Left lobe of liver (tissue), 2 donors: ENCODE measurements at places on chromosomes 1 and 21.

- no peak for DNase-seq
Observed at GRCh38 chr1:20102875-20103274, 16.5 kb downstream of the PLA2G2D start.

GRCh38 chr1:179298952-179299351, 5.4 kb downstream of the SOAT1 start:
- DNase-seq = no peak

- no peak for DNase-seq
Observed at GRCh38 chr1:67571901-67572593, 113.0 kb upstream of the GADD45A start.

DNA sequence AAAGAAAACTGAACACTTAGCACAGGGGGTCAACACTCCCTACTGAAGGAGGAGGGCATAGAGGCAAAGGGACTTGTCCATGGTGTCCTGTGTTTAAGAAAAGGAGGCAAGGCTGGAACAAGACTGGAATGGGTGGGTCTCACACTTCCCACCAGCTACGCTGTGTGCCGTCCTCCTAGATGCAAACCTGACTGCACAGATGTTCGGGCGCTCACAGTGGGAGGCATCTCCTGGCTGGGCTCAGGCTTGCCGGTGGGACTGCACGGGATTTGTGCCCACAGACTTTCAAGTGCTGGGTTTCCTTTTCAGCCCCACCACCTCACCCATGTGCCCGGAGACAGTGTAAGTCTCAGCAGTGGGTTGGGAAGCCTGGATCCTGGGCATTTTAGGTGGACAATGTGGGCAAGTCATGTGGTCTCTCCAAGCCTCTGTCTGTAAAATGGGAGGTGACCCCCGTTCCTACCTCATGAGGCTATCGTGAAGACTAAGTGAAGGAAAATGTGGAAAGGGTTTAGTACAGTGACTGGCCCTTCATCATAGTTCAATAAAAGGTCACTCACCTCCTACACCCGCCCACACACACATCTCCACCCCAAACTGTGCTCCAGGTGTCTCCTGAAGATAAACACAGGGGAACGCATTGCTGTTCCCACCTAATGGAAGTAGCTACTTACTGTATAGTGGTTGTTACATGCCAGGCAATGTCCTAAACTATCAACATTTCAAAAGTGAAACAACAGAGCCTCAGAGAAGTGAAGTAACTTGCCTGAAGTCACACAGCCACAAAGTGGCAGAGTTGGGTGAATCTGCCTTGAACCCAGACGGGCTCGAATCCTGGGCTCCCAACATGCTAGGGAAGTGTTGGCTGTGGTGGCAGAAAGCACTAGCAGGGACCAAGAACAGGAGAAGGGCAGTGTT, 36.0 kb downstream of the ATP1A1 start:
- DNase-seq = no peak

DNA sequence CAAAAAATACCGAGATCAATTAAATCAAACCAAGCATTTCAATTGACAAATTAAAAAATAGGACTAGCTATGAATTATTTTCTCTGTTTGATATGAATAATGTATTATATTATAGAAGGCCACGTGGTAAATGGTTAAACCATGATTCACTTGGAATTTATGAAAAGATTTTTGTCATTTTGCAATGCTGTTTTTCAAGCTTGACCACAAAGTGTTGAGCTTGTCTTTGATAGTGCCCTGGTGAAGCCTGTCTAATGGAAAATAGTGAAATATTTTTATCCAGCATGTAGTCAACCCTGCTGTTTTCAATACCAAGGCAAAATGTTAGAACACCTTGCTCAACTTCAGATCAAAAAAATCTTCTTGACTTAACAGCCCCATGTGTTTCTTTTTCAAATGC, 288.0 kb upstream of the PRMT6 start:
- DNase-seq = no peak

DNA sequence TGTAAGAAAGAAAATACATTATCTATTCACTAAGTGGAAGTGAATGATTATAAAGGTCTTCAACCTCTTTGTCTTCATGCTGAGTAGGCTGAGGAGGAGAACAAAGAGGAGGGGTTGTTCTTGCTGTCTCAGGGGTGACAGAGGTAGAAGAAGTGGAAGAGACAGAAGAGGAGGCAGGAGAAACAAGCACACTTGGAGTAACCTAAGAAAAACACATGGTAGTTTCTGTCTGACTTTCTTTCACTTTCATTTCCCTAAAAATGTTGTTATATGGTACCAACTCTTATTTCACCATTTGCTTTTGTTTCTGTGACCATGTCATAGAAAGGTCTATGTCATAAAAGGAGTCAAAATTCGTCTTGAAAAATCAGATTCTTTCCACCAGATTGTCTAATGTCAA, 696.6 kb upstream of the BRINP3 start:
- no peak for DNase-seq

GRCh38 chr1:234645964-234646363, 36.0 kb upstream of the IRF2BP2 start:
- DNase-seq = no peak

DNA sequence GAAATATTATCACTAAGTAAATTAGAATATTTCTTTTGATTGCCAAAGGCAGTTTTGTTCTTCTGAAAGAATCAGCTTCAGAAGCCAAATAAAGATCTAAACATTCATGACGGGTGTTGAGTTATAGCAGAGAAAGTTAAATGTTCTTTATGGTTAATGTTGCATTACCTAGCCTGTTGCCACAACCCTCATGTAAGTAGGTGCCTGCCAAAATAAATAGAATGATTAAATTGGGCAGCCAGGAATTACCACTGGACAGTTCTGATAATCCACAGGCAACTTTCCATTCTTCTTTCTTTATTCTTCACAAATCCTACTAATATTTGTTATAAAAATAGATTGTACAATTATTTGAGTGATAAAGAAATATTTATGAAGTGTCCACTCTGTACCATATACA, 217.9 kb upstream of the NRIP1 start:
- DNase-seq = no peak

GRCh38 chr1:241600496-241600901, 39.7 kb downstream of the CHML start:
- no peak for DNase-seq

DNA sequence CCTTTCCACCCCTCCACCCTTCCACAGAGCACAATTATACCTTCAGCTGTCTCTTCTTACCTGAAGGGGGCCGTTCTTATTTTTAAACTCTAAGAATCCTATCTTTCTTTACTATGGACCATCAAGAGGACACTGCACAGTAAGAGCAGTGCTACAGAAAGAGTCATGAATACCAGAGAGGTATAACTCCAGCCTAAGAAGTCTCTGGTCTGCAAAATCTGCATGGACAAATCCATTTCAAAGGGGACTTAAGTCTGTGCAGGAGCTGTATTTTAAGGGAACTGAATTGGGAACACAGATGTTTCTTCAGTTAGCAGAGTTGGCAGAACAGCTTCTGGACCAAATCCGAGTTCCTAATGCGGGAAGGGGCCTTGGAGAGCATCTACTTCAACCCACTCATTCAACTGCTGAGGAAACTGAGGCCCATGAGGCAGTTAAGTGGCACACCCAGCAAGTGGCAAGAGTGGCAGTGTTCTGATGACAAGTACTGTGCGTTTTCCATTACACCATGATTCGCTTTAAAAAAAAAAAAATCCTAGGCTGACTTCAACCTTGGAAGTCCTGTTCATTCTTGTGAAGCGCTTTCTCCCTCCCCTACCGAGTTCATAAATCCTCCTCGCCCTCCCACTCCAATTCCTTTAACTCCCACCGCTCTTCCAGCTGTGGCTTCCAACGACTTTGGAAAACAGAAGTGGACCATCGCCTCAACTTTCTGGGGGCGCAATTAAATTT, 1.8 kb downstream of the PLPP3 start:
- DNase-seq = no peak

DNA sequence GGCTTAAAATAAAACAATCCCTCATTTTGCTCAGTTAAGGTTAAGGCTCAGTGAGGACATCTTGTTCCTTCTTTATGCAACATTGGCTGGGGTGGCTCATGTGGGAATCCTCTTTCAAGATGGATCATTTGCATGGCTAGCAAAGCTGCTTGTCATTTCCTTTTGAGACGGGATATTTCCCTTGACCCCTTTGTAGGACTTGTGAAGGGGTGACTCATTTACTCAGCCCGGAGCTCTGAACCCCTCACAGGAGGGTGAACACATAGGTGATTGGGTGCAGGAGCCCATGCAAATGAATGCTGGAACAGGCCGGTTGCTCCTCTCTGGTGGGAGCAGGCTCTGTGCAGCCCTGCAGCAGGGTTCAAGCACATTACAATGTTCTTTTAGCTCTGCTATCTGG, 15.8 kb upstream of the C8A start:
- DNase-seq = no peak

- no peak for DNase-seq
Observed at GRCh38 chr1:48560116-48560515, 88.1 kb upstream of the SPATA6 start.

DNA sequence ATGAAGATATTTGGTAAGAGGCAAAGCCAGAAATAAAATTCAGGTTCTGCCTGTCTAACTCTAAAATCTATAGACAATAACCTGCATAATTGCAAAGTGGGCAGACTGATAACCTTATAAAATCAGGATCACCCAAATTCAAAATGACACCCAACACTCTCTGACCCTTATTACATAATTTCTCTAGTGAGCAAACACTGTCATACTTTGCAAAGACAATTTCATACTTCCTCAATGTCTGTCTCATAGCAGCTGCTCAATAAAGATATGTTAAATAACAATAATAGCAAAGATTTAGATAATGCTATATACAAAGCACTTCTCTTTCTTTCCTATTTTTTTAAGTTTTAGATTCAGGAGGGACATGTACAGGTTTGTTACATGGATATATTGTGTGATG, 118.5 kb downstream of the UCHL5 start:
- no peak for DNase-seq

GRCh38 chr1:4701276-4701675, 46.9 kb downstream of the AJAP1 start:
- DNase-seq = no peak

DNA sequence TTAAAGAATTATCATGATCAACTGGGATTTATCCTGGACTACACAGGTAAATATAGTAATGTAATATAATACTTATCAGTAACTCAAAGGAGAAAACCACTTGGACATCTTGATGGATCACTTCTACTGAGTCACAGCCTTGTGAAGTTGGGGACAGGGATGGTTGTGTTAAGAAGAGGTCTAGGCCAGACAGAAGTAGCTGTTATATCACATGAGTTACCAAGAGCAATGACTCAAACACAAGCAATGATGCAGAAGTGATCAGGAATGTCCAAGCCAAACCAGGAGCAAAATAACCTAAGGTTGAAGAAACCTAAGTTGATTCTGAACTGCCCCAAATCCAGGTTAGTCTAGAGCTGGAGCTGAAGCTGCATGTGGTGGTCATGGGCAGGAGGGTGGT, 424.5 kb upstream of the DAB1 start:
- no peak for DNase-seq

- DNase-seq = no peak
Observed at GRCh38 chr1:10236405-10237156, 26.2 kb downstream of the KIF1B start.

GRCh38 chr1:194378517-194378916, 1192.1 kb upstream of the B3GALT2 start:
- no peak for DNase-seq

- DNase-seq = no peak
Observed at GRCh38 chr1:115545096-115545720, 96.6 kb upstream of the VANGL1 start.

GRCh38 chr1:20560966-20561365, 8.6 kb downstream of the FAM43B start:
- no peak for DNase-seq

DNA sequence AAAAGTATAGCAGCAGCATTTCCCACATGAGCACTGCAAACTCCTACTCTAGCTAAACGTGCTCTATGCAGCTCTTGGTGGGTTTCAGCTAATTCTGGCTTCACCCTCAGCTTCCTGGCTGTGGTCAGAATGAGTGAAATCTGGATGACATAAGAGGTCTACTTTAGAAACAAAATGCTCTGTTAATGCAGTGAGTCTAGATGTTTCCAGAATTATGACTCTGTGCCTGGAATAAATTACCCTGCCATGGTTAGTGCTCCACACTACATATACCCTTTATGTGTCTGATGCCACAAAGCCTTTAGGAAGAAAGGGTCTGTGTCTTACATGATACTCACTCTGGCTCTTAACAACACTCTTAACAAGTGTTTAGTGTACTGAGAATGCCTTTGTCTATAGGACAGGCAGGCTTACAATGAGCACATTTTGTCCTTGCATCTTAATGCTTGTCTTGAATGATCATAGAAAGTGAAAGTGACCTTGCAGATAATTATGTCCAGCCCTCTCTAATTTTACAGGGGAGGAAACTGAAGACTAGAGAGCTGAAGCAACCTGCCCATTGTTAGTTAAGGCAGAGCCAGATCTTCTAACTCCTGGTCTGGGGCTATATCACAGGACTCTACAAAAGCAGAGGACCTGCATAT, 9.2 kb downstream of the S100A10 start:
- DNase-seq = no peak

- DNase-seq = no peak
Observed at GRCh38 chr1:115296981-115297380, 41.1 kb downstream of the NGF start.

DNA sequence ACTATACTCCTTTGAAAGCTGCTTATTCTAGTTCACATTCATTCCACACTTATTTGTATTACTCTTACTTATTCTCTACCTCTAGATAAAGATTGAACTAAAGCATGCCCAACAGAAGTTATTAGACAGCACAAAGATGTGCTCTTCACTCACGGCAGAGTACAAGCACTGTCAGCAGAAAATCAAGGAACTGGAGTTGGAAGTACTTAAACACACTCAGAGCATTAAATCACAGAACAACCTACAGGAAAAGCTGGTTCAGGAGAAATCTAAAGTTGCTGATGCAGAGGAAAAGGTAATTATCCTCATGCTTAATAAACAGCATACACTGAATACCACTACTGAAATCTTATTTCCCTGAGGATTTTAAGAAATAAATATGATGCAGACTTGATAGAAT, 81.3 kb upstream of the PPIH start:
- no peak for DNase-seq

DNA sequence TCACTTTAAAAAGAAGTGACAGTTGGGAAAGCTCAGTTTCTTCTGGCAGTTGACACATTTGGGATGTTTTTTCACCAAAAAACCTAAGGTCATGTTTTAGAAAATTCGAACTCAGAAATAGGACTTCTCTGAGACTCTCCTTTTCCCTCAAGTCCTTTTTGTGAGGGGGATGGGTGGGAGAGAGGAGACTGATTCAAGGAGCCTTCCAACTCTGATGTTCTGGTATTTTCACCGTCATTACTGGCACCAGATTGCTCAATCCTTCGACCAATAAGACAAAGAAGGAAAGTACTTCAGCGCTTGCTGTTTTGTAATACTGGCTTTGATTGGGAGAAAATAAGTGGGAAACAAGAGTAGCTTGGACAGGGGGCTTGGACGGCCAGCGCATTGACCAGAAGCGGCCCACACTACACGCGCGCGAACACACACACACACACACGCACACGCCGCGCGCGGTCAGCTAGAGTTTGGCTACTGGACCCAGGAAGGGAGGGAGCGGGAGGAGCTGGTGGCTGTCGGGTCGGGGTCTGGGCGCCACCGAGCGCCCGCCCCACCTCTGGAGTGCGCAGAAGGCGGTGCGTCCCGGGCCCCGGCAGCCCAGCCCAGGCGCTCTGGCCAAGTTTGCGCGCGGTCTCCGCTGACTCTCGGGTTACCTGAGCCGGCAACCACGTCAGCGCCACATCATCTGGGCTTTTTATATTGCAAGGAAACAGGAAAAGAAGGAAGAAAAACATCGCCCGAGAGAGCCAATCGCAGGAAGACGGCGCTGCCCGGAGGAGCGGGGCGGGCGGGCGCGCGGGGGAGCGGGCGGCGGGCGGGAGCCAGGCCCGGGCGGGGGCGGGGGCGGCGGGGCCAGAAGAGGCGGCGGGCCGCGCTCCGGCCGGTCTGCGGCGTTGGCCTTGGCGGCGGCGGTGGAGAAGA, at the start of gene KCNK1:
Gene KCNK1, plus strand, starts transcription at position 855 of the 921 bp plus-strand sequence. Its CDS starts 66 bp downstream, at position 921.
- peak; percentile 60 for DNase-seq

GRCh38 chr21:44464351-44464750, 9.0 kb downstream of the LRRC3 start:
- no peak for DNase-seq
